ENCODE measurements at places on chromosomes 13 and 19. TPM values are rescaled to one million over a fixed set of nuclear protein-coding genes. Genes with fewer than 3 reads are reported as not detected.

CCL25 gene
- total RNA-seq: 0.53 TPM

GRCh38 chr13:48403151-48403631, 9.7 kb downstream of the LPAR6 start:
- no peak for DNase-seq

- DNase-seq: no peak
Observed at GRCh38 chr19:45419396-45419795, 4.3 kb downstream of the ERCC1 start.

ZNF763 gene
- 2.4 TPM for total RNA-seq

DNA sequence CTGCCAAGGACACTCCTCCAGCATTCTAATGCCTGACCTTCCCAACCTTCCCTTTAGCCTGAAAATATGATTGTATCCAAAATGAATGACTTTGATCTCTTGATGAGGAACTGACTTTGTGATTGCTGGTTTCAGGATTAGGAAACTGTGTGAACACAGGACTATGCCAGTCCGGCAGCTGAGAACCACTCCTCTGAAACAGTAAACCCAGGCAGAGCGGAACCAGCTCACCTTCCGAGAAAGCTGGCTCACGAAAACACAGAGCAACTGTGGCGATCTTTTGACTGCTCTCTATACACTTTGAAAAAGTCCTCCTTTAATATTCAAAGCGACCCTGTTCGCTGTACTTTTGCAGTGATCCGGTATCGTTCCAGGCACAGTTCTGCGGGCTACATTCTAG, 258.8 kb upstream of the IRS2 start:
- DNase-seq: no peak

DOHH gene
- total RNA-seq: 18.3 TPM

- DNase-seq: no peak
Observed at GRCh38 chr13:58254943-58255342, 623.4 kb downstream of the PCDH17 start.

- no peak for DNase-seq
Observed at GRCh38 chr19:7333198-7334118, 15.3 kb upstream of the ARHGEF18 start.

FFAR1 gene
- total RNA-seq: not detected

ZNF568 gene
- 9.4 TPM for total RNA-seq

- no peak for DNase-seq
Observed at GRCh38 chr13:52137489-52137888, 8.6 kb upstream of the NEK5 start.

GRCh38 chr19:6423499-6424194, 964 bp downstream of the KHSRP start:
- DNase-seq: peak; percentile 59

GRCh38 chr13:109724603-109725002, 61.8 kb downstream of the IRS2 start:
- DNase-seq: no peak

AKAP11 gene
- 17.7 TPM for total RNA-seq

DNA sequence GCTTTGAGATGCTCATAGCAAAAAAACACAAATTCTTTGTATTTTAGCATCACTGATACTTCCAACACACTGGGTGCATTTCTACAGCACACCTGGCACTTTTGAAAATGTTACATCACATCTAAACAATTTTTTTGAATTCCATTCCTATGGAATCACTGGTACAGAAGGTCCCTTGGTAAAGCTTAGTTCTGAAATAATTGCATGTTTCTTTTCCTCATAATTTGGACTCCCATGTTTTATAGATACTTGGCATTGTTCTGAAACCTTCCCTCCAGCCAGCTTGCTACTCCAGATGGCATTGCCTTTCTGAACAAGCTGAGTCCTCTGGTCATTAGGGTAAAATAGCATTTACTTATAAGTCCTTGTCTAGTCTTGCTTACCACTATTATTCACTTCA, 481.3 kb upstream of the GPC6 start:
- DNase-seq: no peak

GRCh38 chr13:42977219-42977659, 14.8 kb downstream of the EPSTI1 start:
- DNase-seq: no peak

GRCh38 chr13:39111145-39111544, 72.9 kb downstream of the NHLRC3 start:
- no peak for DNase-seq

DNA sequence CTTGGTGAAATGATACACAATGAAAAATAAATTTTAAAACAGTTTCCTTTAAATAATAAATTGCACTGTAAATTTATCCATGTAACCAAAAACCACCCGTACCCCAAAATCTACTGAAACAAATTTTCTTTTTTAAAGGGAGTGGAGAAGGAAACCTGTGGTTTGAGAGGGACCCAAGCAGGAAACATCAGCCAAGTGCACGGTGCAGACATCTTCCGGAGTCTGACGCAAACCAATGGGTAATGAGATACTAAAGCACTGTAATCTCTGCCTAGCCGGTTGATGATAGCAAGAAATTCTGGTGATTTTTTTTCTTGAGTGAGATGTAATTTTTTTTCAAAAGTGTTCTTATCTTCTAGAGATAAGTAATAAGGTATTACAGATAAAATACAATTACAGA, 115.4 kb downstream of the ABCC4 start:
- DNase-seq: no peak

DNA sequence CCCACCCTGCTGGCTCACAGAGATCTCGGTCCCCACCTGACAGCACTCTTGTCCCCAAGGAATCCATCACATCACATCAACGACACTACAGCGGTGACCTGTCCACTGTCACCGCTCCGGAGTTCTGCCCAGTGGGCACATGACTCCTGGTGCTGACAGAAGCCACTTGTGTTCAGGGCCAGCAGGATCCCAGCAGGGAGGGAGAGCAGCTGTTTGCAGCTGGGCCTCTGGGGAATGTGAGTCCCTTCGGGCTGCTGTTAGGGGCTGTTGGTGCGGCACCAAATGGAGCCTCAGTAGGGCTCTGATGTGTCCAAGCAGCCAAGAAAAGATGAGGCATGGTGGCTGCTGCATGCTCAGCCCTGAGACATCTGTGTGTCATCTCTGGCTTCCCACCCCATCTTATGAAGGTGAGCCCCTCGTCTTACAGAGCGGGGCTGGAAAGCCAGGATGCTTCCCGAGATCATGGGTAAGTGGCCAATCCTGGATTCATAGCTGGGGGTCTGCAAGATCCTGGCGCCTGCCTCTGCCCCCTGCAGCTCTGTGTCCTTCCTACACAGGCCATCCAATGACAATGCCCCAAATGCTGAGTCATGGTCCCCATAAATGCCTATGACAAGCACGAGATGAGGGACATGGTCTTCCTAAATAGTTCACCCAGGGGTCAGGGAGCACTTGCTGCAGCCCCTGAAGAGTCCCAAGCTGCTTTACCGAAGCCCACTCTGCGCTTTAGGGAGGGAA, 56.0 kb downstream of the F2RL3 start:
- no peak for DNase-seq

TMEM272 gene
- 0.09 TPM for total RNA-seq

DNA sequence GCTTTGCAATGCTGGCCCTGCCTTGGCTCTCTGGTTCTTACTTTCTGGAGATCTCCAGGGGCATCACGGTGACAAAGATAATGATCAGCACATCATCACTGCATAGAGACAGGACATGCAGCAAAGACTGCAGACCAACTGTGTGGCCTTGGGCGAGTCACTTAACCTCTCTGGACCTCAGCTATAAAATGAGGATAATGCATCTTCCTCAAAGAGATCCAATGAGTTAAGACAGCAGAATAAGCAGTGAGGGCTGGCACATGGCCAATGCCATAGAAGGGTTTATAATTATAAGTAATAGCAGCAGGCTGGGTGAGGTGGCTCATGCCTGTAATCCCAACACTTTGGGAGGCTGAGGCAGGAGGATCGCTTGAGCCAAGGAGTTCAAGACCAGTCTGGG, 2.4 kb downstream of the MAG start:
- no peak for DNase-seq

ATP4A gene
- 0.59 TPM for total RNA-seq

DNA sequence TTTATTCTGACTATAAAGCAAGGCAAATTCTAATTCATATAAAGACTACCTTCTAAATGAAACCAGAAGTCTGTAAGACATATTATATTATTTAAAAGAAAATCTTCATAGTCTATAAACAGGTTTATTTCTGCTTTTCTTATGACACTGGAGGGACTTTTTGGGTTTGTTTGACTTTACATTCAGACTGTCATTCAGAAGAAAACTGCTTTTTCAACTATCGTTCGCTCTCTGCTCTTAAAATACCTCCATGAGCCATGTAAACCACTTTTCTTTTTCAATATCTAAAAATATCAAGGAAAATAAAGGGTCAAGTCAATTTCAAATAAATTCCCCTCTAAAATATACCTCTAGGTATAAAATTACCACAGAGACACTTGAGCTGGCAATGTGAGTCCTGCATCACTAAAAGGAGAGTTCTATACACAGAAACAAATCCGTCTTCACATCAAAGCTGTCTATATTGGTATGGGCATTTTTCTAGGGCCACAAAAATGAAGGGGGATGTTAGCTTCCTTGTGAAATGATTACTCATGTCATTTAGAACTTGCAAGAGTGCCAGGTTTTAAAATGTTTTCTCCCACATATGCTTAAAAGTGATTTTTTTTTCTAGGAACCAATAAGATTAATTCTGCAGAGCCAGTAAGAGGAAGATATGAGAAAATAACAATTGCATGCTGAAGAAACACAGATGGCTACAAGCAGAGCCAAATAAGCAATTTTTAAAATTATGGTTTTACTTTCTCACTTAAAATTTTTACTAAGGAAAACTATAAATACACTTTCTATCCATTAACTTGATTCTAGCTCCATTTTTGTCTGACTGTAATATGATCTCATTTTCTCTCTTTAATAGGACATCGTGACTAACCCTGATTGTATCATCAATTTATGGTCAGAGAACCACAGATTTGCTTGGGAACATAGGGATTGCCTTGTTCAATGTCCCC, 181.8 kb downstream of the TBC1D4 start:
- no peak for DNase-seq

ZNF816 gene
- 12.4 TPM for total RNA-seq
